CD4-positive, CD25-positive, alpha-beta regulatory T cell (primary cell): ENCODE measurements at places on chromosomes 16 and 17. TPM values are rescaled to one million over a fixed set of nuclear protein-coding genes. Genes with fewer than 3 reads are reported as not detected.
A peak's percentile ranks its signal among the peaks of the same experiment; 100 is the strongest.

GRCh38 chr16:86072328-86073102 lies 173.6 kb downstream of the IRF8 start:
- DNase-seq = no peak
- H3K4me1 ChIP-seq = no peaks in the 10 kb centered on the region

Gene SGF29
- total RNA-seq = 49.5 TPM

Gene KRT33A
- total RNA-seq = not detected

- H3K4me1 ChIP-seq = no peaks in the 10 kb centered on the region
- H3K27me3 ChIP-seq = no peaks in the 10 kb centered on the region
- no peak overlapping the region for H3K27ac ChIP-seq
- no peak for DNase-seq
Observed at GRCh38 chr17:63819131-63819530, 8.1 kb upstream of the PSMC5 start.

Gene CLDN9
- not detected for total RNA-seq

DNA sequence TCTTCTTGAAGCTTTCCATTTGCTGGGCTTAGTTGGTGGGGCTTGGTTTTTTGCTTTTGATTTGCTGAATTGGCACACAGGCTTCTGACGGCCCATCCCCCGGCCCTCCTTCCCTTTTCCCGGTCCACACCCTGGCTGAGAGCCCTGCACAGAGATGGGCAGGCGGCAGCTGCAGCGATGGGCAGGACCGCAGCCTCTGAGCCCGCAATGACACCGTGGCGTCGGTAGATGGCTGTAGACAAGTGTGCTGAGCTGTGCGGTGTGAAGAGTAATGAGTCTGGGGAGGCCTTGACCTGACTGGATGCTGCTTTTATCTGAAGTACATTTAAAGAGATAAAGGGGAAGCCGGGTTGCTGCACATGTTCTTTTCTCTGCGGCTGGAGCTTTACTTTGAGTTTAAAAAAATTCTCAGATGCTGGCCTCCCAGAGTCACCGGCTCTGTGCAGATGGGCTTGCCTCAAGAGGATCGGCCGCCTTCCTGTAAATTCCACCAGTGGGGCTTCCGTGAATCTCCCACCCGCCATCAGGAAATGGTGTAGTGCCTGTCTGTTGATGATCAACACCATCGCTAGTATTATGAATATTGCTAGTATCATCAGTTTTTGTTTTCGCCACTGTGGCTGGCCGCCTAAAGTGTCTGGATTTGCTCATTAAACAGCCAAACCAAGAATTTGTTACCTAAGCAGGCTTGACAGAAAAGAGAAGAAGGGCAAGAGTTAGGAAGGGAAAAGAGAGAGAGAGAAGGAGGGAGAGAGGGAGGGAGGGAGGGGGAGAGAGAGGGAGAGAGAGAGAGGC lies 245.6 kb upstream of the RBFOX1 start:
- H3K27me3 ChIP-seq = no peaks in the 10 kb centered on the region
- no peaks in the 10 kb centered on the region for H3K4me1 ChIP-seq
- H3K4me3 ChIP-seq = no peak overlapping the region
- H3K36me3 ChIP-seq = no peaks in the 10 kb centered on the region
- no peak overlapping the region for H3K27ac ChIP-seq
- DNase-seq = no peak

DNA sequence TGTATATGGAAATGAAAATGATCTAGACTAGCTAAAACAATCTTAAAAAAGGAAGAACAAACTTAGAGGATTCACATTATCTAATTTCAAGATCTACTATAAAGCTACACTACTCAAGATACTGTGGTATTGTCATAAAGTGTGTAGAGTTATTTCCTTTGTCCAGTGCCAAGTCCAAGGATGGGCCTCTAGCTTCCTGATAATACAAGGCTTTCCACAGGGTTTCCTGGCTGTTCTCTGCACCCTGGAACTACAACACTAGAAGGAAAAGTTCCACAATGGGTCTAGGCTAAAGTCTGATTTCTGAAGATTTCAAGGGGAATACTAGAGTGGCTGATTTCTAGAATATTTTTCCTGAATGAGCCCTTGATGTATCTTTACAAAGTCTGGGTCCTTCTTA lies 34.2 kb downstream of the TBC1D3B start:
- no peaks in the 10 kb centered on the region for H3K4me1 ChIP-seq
- no peaks in the 10 kb centered on the region for H3K27me3 ChIP-seq
- no peak overlapping the region for H3K27ac ChIP-seq
- DNase-seq = no peak
- H3K4me3 ChIP-seq = no peak overlapping the region
- no peaks in the 10 kb centered on the region for H3K36me3 ChIP-seq

GRCh38 chr17:46726206-46726605 lies 92.3 kb downstream of the WNT3 start:
- H3K27me3 ChIP-seq = no peaks in the 10 kb centered on the region
- H3K4me1 ChIP-seq = no peaks in the 10 kb centered on the region
- no peak for DNase-seq
- H3K36me3 ChIP-seq = peaks cover 44% of the 10 kb centered on the region

Gene ZNF205
- total RNA-seq = not detected

Gene KRTAP3-2
- total RNA-seq = not detected

Gene CALB2
- total RNA-seq = not detected

Gene PPL
- total RNA-seq = not detected

DNA sequence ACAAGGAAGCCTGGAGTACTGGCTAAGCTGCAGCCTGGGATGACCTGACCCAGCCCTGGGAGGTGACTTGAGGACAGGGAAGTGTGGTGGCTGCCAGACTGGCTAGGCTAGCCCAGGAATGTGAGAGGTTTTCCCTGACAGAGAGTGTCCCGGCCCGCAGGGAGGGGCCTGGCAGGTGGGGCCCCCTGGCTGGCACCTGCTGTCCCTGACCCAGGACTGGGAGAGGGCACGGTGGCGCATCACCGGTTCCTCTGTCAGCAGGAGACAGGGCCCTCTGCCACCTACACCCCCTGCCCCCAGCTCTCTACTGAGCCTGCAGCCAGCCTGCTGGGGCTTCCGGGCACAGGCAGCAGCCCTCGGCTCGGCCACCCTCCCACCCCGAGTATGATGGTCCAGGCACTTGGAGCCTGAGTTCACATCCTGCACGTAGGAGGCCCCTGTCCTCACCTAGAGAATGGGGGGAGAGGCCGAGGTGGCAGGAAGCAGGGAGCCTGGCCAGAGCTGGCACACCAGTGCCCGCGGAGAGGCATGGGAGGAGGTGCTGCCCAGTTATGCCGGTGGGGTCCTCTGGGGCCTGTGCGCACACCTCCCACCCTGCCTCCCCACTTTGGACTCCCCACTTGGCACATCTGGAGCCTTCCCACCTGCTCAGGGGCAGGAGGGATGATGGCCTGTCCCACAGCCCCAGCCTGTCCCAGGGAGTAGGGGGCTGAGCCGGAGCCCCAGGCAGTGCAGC lies 528 bp downstream of the PRSS27 start:
- no peaks in the 10 kb centered on the region for H3K36me3 ChIP-seq
- no peaks in the 10 kb centered on the region for H3K27me3 ChIP-seq
- H3K4me1 ChIP-seq = peaks cover 16% of the 10 kb centered on the region
- H3K4me3 ChIP-seq = no peak overlapping the region
- no peak overlapping the region for H3K27ac ChIP-seq
- DNase-seq = no peak

DNA sequence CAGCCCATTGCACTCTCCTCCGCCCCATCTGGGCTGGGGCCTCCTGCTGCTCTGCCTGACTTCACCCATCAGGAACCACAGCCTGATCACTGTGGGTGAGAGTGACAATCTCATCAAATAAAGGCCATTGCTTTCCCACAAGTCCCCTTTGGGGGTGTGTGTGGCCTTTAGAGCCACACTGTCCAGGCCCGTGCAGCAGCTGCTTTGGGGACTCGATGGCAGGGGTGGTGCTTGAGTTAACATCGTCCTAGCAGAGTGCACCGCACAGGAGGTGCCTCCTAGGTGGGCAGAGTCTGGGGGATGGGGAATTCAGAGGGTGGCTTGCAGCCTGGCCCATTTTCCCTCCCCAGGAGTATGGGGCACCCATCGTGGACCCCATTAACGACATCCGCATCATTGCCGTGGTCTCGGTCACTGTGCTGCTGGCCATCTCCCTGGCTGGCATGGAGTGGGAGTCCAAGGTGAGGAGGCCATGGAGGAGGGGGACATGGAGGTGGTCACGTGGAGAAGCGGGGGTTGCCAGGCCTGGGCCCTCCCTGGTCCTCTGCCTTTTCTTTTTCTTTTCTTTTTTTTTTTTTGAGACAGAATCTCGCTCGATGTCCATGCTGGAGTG lies 5.4 kb downstream of the SLC12A3 start:
- H3K4me1 ChIP-seq = no peaks in the 10 kb centered on the region
- no peak overlapping the region for H3K4me3 ChIP-seq
- no peak overlapping the region for H3K27ac ChIP-seq

Gene NKD1
- 2.4 TPM for total RNA-seq

GRCh38 chr16:14640538-14640937 lies 7.8 kb downstream of the BFAR start:
- peaks cover 37% of the 10 kb centered on the region for H3K36me3 ChIP-seq
- peaks cover 5% of the 10 kb centered on the region for H3K4me1 ChIP-seq
- H3K27me3 ChIP-seq = no peaks in the 10 kb centered on the region

DNA sequence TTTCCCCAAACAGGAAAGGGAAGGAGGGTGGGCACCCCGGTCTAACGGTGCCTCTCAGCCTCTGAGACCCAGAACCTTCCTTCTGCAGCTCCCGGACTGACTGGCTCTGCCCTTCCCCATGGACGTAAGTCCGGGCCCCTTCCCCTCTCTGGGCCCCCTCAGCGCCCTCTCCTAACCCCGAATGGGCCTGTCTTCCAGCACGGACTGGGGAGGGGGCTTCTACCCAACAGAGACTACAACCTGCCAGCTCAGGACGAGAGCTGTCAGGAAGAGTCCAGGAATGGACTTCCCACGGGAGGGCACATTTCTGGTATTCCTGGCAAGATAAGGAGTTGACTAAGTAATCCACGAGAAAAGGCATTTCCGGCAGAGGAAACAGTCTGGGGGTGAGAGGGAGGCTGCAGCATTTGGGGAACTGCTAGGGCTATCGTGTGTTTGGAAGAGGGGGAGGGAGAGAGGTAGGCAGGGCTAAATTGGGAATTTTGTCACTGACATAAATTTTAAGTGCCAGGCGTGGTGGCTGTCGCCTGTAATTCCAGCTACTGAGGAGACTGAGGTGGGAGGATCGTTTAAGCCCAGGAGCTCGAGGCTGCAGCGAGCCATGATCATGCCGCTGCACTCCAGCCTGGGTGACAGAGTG lies 12.1 kb upstream of the ALDOA start:
- H3K4me1 ChIP-seq = peaks cover 18% of the 10 kb centered on the region
- no peaks in the 10 kb centered on the region for H3K36me3 ChIP-seq
- peak overlapping the region; percentile 32 for H3K4me3 ChIP-seq
- no peak for DNase-seq
- no peaks in the 10 kb centered on the region for H3K27me3 ChIP-seq

Gene SPECC1
- total RNA-seq = 6.5 TPM

DNA sequence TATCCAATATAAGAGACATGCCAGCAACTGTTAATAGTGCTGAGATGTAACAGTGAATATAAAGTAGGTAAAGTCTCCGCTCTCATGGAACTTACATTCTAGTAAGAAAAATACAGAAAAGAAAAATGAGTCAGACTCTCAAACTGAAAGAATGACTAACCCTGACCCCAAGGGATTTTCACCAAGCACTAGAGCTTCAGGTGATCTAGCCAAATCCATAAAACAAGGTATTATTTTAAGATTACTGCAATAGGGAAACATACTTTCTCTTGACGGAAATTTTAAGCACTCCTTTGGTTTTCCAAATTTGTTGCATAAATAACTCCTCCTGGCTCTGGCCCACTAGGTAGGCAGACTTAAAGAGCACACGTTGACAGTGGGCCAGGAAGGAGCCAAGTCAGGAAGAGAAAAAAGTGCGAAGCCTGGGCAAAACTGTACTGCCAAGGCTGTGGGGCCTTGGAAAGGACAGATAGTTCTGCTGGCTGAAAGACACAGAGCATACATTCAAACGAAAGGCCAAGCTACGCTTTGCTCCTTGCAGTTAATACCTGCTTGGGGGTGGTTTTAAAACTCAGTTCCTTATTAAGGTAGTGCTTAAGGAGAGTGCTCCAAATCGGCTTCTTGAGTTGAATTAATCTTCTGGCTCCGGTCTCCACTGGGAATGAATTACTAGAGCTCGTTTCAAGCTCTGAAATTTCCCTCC lies 1.4 kb downstream of the GOT2 start:
- no peaks in the 10 kb centered on the region for H3K27me3 ChIP-seq
- H3K36me3 ChIP-seq = no peaks in the 10 kb centered on the region
- H3K4me1 ChIP-seq = peaks cover 20% of the 10 kb centered on the region
- DNase-seq = peak; percentile 44
- H3K4me3 ChIP-seq = peak overlapping the region; percentile 82
- peak overlapping the region; percentile 42 for H3K27ac ChIP-seq

GRCh38 chr17:75850928-75851692 lies 4.0 kb downstream of the WBP2 start:
- peaks cover 29% of the 10 kb centered on the region for H3K4me1 ChIP-seq
- no peak overlapping the region for H3K4me3 ChIP-seq
- H3K27ac ChIP-seq = no peak overlapping the region

Gene P2RX1
- 2.3 TPM for total RNA-seq

Gene HIGD1B
- total RNA-seq = not detected

Gene PIPOX
- total RNA-seq = 3.9 TPM

Gene MT1H
- not detected for total RNA-seq

- no peaks in the 10 kb centered on the region for H3K27me3 ChIP-seq
- no peak for DNase-seq
- H3K27ac ChIP-seq = no peak overlapping the region
- no peaks in the 10 kb centered on the region for H3K4me1 ChIP-seq
Observed at GRCh38 chr17:79066963-79067362, 7.7 kb upstream of the ENGASE start.

- H3K27ac ChIP-seq = no peak overlapping the region
- peaks cover 9% of the 10 kb centered on the region for H3K4me1 ChIP-seq
- H3K36me3 ChIP-seq = peaks cover 66% of the 10 kb centered on the region
- H3K27me3 ChIP-seq = no peaks in the 10 kb centered on the region
- no peak for DNase-seq
- H3K4me3 ChIP-seq = no peak overlapping the region
Observed at GRCh38 chr17:48057626-48058025, 9.5 kb downstream of the NFE2L1 start.

Gene TSPOAP1
- total RNA-seq = 47.4 TPM

DNA sequence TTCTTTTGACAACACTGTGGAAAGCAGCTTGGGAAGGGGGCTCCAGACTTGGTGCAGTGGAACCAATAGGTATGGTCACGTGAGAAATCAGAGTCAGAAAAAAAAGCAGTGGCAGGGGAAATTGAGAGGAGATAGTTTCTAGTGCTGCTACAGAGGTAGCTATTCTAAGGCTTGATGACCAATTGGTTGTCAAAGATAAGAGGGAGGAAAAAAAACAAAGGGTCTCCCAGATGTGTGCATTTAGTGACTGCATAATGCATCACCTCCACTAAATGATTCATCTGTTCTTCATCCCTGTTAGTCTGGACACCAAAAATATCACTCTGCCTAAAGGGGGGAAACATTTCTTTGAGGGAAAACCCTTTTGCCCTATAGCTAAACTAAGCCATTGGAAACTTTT lies 56.5 kb downstream of the PIGL start:
- H3K4me3 ChIP-seq = no peak overlapping the region
- DNase-seq = no peak
- peaks cover 7% of the 10 kb centered on the region for H3K4me1 ChIP-seq
- H3K36me3 ChIP-seq = no peaks in the 10 kb centered on the region
- no peak overlapping the region for H3K27ac ChIP-seq

DNA sequence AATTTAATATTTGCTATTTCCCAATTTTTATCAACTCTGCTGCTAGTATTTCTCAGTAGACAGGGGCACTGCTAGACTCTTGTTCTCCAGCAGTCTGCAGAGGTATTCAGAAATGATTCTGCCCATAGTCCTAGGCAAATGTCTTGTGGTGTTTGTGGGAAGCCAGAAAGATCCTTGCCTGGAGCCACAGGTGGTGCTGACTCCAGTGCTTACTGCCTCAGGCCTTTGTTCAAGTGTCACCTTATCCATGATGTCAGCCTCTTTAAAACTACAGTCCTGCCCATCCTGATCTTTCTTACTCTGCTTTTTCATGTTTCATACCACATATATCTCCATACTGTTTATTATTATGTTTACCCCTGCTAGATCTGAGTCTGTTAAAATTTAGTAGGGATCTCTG lies 26.5 kb downstream of the ZSWIM7 start:
- H3K36me3 ChIP-seq = peaks cover 11% of the 10 kb centered on the region
- H3K27ac ChIP-seq = no peak overlapping the region

Gene PCGF2
- total RNA-seq = 0.25 TPM
